ENCODE measurements at places on chromosomes 5 and 9. TPM values are rescaled to one million over a fixed set of nuclear protein-coding genes. Genes with fewer than 3 reads are reported as not detected.

PCDHA1 gene
- not detected for total RNA-seq

FAXDC2 gene
- total RNA-seq: 43.9 TPM

SH3GLB2 gene
- total RNA-seq: 184 TPM

GRCh38 chr9:134376386-134377142, 50.3 kb downstream of the RXRA start:
- DNase-seq: no peak

- DNase-seq: no peak
Observed at GRCh38 chr9:132997591-132997990, 19.1 kb downstream of the GFI1B start.

- no peak for DNase-seq
Observed at GRCh38 chr9:95087659-95088242, 229.8 kb downstream of the FANCC start.

- no peak for DNase-seq
Observed at GRCh38 chr5:142275496-142275895, 49.3 kb downstream of the SPRY4 start.

GRCh38 chr5:62385131-62385530, 18.6 kb downstream of the DIMT1 start:
- DNase-seq: no peak

Measured in thoracic aorta (tissue), 2 donors.